ENCODE measurements at places on chromosomes 4 and X.

- DNase-seq, result no peak
Observed at GRCh38 chr4:48853604-48854394, 22.9 kb downstream of the OCIAD1 start.

DNA sequence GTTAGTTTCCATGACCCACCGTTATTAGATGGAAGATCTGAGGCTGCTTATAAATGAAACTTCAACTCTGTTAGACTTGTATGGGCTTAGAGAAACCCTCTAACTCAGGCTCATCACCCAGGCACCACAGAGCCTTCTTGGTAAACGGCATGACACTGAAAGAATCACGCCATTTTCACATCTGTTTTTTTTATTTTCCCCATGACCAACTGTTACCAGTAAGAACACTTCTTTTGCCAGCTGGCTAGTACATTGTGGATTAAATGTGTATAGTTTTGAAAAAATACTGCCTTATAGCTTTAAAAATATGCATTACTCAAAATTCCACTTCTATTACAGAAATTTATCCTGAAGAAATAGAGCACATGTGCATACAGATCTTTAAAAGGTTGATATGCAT is 48.0 kb upstream of the APELA start:
- no peak for DNase-seq

DNA sequence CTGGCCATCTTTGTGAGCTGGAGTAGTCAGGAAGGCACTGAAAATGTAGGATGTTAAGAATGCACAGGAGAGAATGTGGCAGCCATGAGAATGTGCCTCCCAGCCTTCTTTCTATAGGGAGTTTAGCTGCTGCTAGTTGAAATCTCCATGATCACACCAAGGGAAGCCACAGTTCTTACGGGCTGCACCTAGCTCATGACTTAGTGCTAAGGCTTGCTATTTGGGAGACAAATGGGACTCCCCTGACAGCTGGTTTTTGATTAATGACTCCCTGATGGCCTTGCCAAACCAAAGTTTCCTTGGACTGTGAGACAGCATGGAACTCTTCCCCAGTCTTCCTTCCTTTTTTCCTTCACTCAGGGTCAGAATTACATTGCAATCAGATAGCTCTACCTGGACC is 9.2 kb downstream of the CTSO start:
- DNase-seq, result no peak

DNA sequence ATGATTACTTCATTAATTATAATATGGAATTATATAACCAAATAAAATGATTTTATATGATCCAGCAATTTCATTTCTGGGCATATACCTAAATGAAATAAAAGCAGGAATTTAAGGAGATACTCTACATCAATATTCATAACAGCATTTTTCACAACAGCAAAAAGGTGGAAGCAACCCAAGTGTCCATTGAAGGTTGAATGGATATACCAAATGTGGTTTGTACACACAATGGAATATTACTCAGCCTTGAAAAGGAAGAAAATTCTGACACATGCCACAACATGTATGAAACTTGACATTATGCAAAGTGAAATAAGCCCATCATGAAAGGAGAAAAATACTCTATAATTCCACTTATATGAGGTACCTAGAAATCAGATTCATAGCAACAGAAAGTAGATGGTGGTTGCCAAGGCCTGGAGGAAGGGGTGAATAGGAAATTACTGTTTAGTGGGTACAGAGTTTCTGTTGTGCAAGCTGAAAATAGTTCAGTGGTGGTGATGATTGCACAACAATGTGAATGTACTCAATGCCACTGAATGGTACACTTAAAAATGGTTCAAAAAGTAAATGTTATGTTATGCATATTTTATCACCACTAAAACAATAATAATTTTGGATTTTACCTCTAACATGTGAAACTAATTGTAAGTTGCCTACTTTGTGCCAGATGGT is 471.5 kb downstream of the SPRY1 start:
- DNase-seq, result no peak

GRCh38 chr4:30867427-30867826 is 147.3 kb downstream of the PCDH7 start:
- DNase-seq, result no peak

- DNase-seq, result no peak
Observed at GRCh38 chr4:172096786-172097185, 283.6 kb downstream of the GALNTL6 start.

DNA sequence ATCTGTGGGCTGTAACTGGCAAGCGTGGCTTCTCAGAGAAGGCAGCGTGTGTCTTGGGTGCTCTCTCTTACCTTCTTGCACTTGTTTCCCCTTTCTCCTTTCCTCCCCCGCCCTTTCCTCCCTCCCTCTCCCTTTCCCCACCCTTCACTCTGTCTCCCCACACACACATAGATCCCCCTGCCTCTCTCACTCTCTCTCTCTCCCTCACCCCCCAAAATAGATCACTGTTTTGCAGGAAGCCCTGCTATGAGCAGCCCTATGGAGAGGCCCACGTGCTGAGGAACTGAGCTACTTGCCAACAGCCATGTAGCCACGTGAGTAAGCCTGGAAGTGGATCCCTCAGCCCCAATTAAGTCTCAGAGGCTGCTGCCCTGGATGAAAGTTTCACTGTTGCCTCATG is 4.3 kb upstream of the PNMA6E start:
- no peak for DNase-seq

- no peak for DNase-seq
Observed at GRCh38 chr4:36914106-36914505, 330.4 kb upstream of the NWD2 start.

DNA sequence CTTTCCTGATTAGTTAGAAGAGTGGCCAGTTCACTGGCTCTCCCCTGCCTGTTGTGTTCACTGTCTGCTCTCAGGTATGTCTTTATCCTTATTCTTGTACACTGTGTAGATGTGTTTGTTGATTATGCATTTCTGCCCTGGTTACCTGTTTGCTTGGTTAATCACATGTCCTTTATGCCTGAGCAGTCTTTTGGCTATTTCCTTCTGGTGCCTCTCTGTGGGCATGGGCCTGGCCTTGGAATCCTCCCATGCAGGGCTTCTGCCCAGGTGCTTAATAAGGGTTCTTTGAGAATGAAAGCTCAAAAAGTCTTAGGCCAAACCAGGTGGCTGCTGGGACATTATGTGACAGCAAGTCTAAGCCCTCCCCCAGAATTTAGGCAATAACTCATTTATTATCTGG is 26.5 kb downstream of the OTUD6A start:
- DNase-seq, result no peak

- DNase-seq, result no peak
Observed at GRCh38 chr4:8914461-8915171, 43.0 kb upstream of the HMX1 start.

GRCh38 chr4:141497627-141498026 is 138.8 kb upstream of the IL15 start:
- DNase-seq, result no peak

DNA sequence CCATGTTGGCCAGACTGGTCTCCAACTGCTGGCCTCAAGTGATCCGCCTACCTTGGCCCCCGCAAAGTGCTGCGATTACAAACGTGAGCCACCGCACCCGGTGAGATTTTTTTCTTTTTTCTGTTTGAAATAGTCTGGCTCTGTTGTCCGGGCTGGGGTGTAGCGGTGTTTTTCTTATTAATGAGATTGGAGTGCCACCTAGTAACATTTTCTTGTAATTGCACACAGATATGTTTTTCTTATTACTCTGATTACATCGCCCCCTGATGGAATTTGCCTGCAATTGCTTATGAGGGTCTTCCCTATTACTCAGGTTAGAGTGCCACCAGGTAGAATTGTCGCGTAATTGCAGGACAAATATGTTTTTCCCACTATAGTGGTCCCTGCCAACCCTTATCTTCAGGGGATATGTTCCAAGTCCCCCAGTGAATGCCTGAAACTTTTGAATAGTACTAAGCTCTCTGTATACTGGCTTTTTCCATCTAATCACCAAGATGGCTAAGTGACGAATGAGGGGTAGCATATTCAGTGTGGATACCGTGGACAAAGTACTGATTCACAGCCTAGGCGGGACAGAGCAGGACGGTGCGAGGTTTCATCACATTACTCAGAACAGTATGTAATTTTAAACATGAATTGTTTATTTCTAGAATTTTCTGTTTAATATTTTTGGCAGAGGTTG is 8.6 kb upstream of the PDHA1 start:
- DNase-seq, result no peak

DNA sequence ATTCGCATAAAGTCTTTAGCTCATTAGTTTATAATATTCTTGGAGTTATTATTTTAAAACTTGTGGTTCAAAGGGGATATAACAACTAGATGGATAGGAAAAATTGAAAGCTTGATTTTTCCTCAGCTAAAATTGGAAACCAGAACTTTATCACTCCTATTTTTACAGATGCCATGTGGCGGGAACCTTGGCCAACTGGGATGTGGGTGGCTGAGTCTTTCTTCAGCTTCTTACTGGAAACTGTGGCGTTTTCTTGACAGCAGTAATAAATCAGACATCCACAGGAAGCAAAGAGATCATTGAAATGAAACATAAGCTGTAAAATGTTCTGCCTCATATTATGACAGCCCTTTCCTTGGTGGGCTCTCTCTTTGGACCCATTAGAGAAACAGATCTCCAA is 84.1 kb downstream of the SPATA18 start:
- DNase-seq, result no peak

GRCh38 chr4:86569103-86569870 is 24.8 kb upstream of the PTPN13 start:
- no peak for DNase-seq

- DNase-seq, result no peak
Observed at GRCh38 chr4:72295966-72296557, 264.3 kb downstream of the NPFFR2 start.

GRCh38 chrX:96771486-96771885 is 86.8 kb downstream of the DIAPH2 start:
- DNase-seq, result no peak

- DNase-seq, result no peak
Observed at GRCh38 chr4:126955292-126956183, 677.2 kb upstream of the INTU start.

- DNase-seq, result no peak
Observed at GRCh38 chrX:119190831-119191230, 45.3 kb upstream of the PGRMC1 start.

DNA sequence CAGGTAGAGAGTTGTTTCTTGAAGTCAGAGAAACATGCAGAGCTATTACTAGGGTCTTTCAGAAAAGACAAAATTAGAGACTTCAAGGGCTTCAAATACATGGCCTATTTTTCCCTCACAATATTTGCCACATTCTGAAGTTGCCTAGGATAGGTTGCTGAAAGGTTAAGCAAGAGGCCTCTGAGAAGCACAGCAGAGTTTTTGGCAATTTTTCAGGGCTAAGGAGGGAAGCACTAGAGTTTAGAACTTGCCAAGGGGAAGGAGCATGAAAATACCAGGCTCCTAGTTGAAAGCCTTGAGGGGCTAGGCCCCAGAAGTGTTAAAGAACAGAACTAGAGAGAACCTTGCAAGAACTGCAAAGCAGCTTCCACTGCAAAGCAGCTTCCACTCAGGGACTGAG is 86.4 kb downstream of the ANAPC10 start:
- DNase-seq, result no peak

- DNase-seq, result no peak
Observed at GRCh38 chr4:107792711-107793110, 32.0 kb upstream of the SGMS2 start.

GRCh38 chr4:84952004-84952403 is 14.5 kb downstream of the WDFY3 start:
- DNase-seq, result no peak

GRCh38 chrX:53435997-53436396 is 1.8 kb upstream of the HSD17B10 start:
- DNase-seq, result no peak

GRCh38 chr4:41751449-41752061 is 3.0 kb upstream of the PHOX2B start:
- no peak for DNase-seq

- no peak for DNase-seq
Observed at GRCh38 chrX:45750639-45751038, 550.0 kb upstream of the DIPK2B start.

DNA sequence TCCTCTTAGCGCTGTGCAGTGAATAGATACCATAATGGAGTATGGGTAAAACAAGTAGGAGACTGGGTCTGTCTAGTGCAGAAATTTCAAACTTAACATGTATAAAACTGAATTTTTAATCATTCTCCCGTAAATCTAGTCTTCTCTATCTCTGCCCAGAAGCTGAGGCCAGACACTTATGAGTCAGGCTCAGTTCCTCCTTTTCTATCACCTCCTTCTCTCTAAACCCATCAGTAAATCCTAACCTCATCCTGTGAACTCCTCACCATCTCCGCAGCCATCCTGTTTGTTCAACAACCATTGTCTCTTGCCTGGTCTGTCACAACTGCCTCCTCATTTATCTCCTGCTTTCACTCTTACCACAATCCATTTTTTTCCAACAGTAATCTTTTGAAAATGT is 19.8 kb upstream of the SGMS2 start:
- no peak for DNase-seq

- no peak for DNase-seq
Observed at GRCh38 chr4:61505773-61506685, 305.9 kb downstream of the ADGRL3 start.

- DNase-seq, result no peak
Observed at GRCh38 chr4:121814756-121815155, 8.9 kb downstream of the CCNA2 start.

GRCh38 chrX:15672881-15673280 is 8.3 kb upstream of the CLTRN start:
- no peak for DNase-seq

DNA sequence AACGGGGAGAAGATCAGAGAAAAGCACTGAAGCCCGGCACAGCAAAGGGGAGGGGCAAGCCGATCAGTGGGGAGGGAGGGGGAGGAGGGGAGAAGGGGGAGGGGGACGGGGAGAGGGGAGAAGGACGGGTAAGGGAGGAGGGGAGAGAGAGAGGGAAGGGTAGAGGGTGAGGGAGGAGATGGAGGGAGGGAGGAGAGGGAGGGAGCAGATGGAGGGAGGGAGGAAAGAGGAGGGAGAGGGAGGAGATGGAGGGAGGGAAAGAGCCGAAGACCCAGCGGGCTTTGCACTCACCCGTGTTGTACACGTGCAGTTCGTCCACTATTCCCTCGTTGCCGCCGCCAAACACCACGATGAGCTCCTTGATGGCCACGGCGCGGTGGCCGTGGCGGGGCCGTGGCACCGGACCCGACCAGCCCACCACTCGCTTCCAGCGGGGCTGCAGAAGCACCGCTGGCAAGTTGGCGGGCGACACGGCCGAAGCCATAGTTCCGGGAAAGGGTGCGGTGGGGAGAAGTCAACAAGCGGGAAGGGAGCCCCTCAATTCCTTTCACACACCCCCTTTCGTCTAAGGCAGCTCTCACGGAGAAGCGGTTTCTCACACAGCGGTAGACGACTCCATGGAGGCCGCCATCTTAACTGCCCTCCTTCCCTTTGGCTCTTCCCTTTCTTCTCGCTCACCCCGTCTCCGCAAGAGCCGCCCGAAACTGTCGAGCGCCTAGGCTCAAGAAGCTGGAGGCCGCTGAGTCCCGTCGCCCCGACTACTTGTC is 1.1 kb downstream of the HCFC1 start:
- no peak for DNase-seq

DNA sequence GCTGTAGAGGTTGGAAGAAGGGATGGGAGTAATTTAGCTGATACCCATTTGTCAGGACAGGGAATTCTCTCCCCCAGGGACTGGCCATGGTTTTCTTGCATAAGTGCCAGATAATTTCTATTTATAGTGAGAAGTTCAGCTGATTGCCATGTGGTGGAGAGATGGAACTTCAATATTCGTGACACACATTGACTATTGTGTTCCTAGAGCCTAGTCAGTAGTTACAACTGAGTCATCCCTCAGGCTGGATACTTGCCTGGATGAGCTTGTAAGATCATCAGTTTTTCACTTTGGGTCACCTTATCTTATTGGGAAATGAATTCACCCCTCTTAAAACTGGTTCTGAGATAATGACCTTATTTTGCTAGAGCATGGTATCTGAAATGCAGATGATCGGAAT is 32.2 kb downstream of the CFAP299 start:
- no peak for DNase-seq

GRCh38 chr4:24278693-24279092 is 305.7 kb downstream of the DHX15 start:
- no peak for DNase-seq
